Chondrocyte (in vitro differentiated cells): ENCODE measurements at places on chromosomes 4 and X. TPM values are rescaled to one million over a fixed set of nuclear protein-coding genes. Genes with fewer than 3 reads are reported as not detected.
A peak's percentile ranks its signal among the peaks of the same experiment; 100 is the strongest.

FSTL5 gene
- not detected in 3 replicates for total RNA-seq

DNA sequence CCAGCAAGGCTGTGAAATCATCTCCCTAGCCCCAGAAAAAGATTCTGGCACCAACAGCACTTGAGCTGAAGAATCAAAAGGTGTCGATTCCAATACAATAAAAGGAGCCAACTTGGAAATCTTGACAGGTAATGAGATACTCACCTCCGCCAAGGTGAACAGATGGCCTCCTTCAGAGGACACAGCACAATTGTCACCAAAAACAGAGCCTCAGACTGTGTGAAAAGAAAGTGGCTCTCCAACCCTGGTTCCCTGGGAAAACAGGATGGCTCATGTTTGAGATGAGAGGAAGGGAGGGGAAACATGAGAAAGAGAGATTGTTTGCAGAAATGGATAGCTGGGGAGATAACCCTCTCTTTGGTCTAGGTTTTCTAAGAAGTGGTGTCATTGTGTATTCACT is 168.9 kb downstream of the HS3ST1 start:
- H3K36me3 ChIP-seq = no peaks in the 10 kb centered on the region
- H3K27ac ChIP-seq = no peak overlapping the region
- peaks cover 5% of the 10 kb centered on the region for H3K27me3 ChIP-seq
- DNase-seq = no peak

DNA sequence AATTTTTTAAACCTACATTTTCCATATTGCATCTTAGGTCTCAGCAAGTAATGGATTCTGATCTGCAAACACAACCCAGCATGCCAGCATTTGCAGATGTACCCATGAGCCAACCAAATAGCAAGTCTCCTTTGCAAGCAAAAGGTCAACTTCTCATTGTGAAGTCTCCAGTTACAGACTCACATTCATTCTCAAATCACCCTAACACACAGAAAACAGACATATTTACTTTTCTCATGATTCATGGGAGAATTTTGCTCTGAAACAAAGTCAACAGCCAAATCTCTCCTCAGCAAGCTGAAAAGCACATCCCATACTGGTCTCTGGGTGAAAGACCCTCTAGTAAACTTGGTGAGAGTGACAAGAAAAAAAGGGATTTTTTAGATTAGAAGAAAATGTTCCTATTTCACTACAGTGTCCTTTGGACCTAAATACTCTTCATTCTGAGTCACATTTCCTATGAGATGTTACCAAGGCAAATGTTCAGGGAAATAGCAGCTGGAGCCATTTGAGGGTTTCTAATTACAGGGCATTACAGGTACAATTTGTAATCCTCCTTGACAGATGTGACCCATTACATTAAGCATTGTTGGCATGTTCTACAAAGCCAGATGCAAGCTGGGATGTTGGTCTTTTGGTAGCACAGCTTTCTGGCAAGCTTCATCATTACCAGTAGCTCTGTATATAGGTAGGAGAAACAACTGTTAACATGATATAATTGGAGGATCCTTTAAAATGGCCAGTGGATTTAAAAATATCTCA is 383.3 kb downstream of the SMARCA1 start:
- no peaks in the 10 kb centered on the region for H3K36me3 ChIP-seq
- no peak overlapping the region for H3K4me3 ChIP-seq
- no peak for DNase-seq
- H3K27ac ChIP-seq = peak overlapping the region; percentile 83

- H3K27me3 ChIP-seq = no peaks in the 10 kb centered on the region
- no peak overlapping the region for H3K4me3 ChIP-seq
- H3K4me1 ChIP-seq = no peaks in the 10 kb centered on the region
- H3K36me3 ChIP-seq = peaks cover 8% of the 10 kb centered on the region
- H3K27ac ChIP-seq = no peak overlapping the region
- no peak for DNase-seq
Observed at GRCh38 chr4:150457802-150458201, 124.1 kb upstream of the MAB21L2 start.

- H3K4me1 ChIP-seq = no peaks in the 10 kb centered on the region
- no peaks in the 10 kb centered on the region for H3K36me3 ChIP-seq
- H3K27ac ChIP-seq = no peak overlapping the region
- no peak overlapping the region for H3K4me3 ChIP-seq
- no peak for DNase-seq
- H3K27me3 ChIP-seq = no peaks in the 10 kb centered on the region
Observed at GRCh38 chrX:123833387-123833786, 26.5 kb upstream of the XIAP start.
